ENCODE measurements at places on chromosomes 3 and 15. TPM values are rescaled to one million over a fixed set of nuclear protein-coding genes. Genes with fewer than 3 reads are reported as not detected.

- peak; percentile 54 for DNase-seq
These were observed 10.2 kb upstream of the KCNMB3 start for GRCh38 chr3:179260949-179261765.

The SLC22A13 gene
- total RNA-seq, result 0.45 TPM

The OSBPL10 gene
- total RNA-seq, result 6.7 TPM

DNA sequence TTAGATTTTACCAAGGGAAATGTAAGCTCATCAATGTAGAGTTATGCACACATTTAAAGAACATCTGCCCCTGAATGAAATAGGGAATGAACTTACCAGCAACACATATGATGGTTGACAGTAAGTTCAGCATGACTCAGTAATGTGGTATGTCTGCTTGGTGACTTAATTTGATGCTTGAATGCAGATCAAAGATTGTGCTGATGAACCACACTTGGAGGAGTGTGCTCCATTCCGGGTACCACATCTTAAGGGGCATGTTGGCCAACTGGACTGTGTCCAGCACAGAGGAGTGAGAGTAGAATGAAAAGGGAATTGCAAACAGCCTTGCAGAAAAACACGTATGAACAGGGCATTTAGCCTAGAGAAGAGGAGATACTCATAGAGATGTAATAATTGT, 171.0 kb upstream of the RARB start:
- peak; percentile 20 for DNase-seq

GRCh38 chr3:57654267-57654666, 38.6 kb downstream of the DENND6A start:
- DNase-seq, result no peak

The HDAC11 gene
- 3.9 TPM for total RNA-seq

DNA sequence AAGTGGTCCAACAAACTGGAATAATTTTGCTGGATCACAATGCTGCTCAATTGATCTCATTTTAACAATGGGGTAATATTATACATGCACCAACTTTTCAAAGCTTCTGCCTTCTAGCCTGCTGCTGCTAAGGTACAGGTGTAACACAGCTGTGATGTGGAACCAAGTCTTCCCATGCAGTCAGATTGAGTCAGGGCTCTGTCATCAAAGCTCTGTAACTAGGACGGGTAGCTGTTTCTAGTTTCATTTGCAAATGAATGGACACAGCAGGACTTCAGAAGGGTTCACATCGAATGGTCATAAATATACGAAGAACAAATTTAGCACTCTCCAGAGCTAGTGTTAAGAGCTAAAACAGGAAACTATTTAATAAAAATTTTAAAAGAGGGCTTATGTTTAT, 189.2 kb downstream of the USP13 start:
- no peak for DNase-seq

- DNase-seq, result peak; percentile 60
These were observed 7.5 kb downstream of the GNB5 start for GRCh38 chr15:52183562-52184173.

DNA sequence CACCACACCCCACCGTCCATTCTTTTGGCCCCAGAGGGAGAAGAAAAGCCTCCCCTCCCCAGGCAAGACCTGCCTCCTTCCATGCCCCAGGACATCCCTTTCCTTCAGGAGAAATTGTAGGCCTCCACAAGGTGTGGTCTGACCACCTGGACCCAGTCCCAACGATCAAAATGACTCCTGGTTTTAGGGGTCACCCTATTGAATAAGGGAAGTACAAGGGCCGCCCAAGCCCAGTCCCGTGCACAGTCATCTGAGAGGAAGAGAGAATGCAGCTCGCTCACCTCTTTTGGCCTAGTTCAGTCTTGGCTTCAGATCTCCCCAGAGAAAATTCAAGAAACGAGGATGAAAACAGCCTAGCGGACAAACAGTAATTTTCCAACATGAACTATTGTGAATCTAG, 249.1 kb downstream of the UACA start:
- no peak for DNase-seq

The CDCP1 gene
- total RNA-seq, result 32.8 TPM

DNA sequence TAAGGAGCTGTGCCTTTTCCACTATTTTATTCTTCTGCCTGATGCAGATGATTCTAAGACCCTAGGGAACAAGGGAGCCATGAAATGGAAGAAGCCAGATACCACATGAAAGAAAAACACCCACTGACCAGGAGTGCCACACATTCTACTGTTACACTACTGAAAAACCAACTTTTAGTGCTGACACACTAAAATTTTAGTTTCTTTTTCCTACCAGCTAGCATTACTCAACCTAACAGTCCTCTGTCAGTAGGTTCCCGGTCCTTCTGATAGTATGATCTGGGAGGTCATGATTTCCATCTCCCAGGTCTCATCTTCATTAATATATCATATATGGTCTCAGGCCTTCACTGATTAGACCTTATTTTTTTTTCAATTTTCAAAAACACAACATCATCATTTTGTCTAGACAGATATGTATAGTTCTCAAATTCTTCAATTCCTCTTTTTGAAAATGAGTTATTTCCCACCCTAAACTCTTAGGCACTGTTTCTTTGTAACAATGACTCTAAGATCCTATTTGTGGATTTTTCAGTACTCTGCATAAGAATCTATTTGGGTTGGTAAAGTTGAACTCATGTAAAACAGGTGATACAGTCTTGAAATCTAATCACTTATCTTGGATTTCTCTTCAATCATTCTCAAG, 321.8 kb downstream of the CTNNB1 start:
- DNase-seq, result no peak

- DNase-seq, result no peak
These were observed 393.7 kb downstream of the LSAMP start for GRCh38 chr3:116051586-116051985.

The ZNF501 gene
- 13.1 TPM for total RNA-seq

- peak; percentile 52 for DNase-seq
These were observed 168.6 kb downstream of the SHQ1 start for GRCh38 chr3:72679540-72680198.

GRCh38 chr15:68700455-68701123, 120.1 kb downstream of the ANP32A start:
- peak; percentile 85 for DNase-seq

- DNase-seq, result no peak
These were observed 97.9 kb downstream of the RORA start for GRCh38 chr15:61130950-61131942.

DNA sequence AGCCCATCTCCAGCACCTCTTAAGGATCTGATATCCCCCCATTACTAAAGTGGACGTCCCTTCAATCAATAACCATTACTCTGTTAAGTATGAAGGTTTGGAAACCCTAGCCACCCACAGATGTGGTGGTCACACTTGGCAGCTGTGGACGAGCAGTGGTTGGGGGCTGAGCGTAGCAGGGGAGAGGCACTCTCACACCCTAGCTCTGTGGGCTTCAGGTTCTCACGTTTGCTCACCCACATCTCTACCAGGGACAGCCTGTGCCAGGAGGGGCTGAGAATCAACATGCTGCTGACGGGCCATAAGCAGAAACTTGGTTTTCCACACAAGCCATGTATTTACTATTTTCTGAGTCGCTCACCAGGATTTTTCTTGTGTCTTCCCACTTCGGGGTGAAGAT, 287.2 kb downstream of the ADAMTS17 start:
- DNase-seq, result no peak

The THBS1 gene
- 141 TPM for total RNA-seq

The MUSTN1 gene
- total RNA-seq, result not detected

- DNase-seq, result no peak
These were observed 298.3 kb downstream of the MEX3B start for GRCh38 chr15:81747482-81747881.

- peak; percentile 65 for DNase-seq
These were observed 123.1 kb upstream of the UMPS start for GRCh38 chr3:124607163-124607562.

Measured in fibroblast of the aortic adventitia (primary cell).